SJCRH30 (cell line): ENCODE measurements at places on chromosomes 3 and 15. TPM values are rescaled to one million over a fixed set of nuclear protein-coding genes. Genes with fewer than 3 reads are reported as not detected.

The ISY1 gene
- 45.4 and 48.8 TPM in 2 replicates for total RNA-seq

The ADAMTS7 gene
- 2.0 and 2.4 TPM in 2 replicates for total RNA-seq

GRCh38 chr15:59553879-59554735 is 57.5 kb upstream of the GCNT3 start:
- no peaks in the 10 kb centered on the region for H3K36me3 ChIP-seq
- DNase-seq = peak; percentile 87
- H3K27ac ChIP-seq = peak overlapping the region; percentile 36

GRCh38 chr3:184773283-184774186 is 38.4 kb upstream of the VPS8 start:
- DNase-seq = peak; percentile 64
- no peaks in the 10 kb centered on the region for H3K4me1 ChIP-seq
- no peak overlapping the region for H3K27ac ChIP-seq

- H3K27me3 ChIP-seq = no peaks in the 10 kb centered on the region
- H3K27ac ChIP-seq = no peak overlapping the region
- H3K36me3 ChIP-seq = no peaks in the 10 kb centered on the region
- no peak for DNase-seq
- H3K4me1 ChIP-seq = no peaks in the 10 kb centered on the region
Observed at GRCh38 chr3:105997800-105998526, 129.2 kb upstream of the CBLB start.
